Activated CD4-positive, alpha-beta T cell treated with anti-CD3 and anti-CD28 coated beads, Interleukin-2, amount 10 ng/mL, durations not matched to agents 24 days and 14 days (primary cell): ENCODE measurements at places on chromosomes 12 and 14. TPM values are rescaled to one million over a fixed set of nuclear protein-coding genes. Genes with fewer than 3 reads are reported as not detected.

- no peak for DNase-seq
- H3K36me3 ChIP-seq: no peaks in the 10 kb centered on the region
- no peaks in the 10 kb centered on the region for H3K4me1 ChIP-seq
These were observed 132.3 kb upstream of the CRY1 start for GRCh38 chr12:107225635-107226034.

- H3K4me1 ChIP-seq: no peaks in the 10 kb centered on the region
- no peak for DNase-seq
- H3K36me3 ChIP-seq: no peaks in the 10 kb centered on the region
- no peak overlapping the region for H3K4me3 ChIP-seq
- H3K27me3 ChIP-seq: no peaks in the 10 kb centered on the region
These were observed 135.1 kb downstream of the RBM19 start for GRCh38 chr12:113831016-113831415.

DNA sequence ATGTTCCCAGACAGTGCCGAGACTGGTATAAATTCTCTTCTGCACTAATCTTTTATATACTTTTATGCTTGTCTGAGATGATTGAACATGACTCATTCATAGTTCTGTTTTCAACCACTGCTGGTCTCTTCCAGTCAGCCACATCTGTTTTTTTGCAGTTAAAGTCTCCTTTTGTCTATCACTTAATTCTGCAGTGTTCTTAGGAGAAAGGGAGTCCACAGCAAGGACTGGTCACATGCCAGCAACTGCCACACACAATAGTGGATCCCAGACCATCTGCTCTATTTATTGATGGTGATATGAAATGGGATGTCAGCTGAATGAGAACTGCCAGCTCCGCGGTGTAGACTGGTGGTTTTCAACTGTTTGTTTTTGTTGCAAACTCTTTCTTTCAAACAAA, 379.8 kb downstream of the MED13L start:
- H3K27me3 ChIP-seq: peaks cover 7% of the 10 kb centered on the region
- DNase-seq: no peak

- no peak for DNase-seq
- H3K27ac ChIP-seq: no peak overlapping the region
- peaks cover 5% of the 10 kb centered on the region for H3K4me1 ChIP-seq
- H3K36me3 ChIP-seq: no peaks in the 10 kb centered on the region
These were observed 320.4 kb downstream of the BCL11B start for GRCh38 chr14:98951521-98952152.

GRCh38 chr12:44488180-44488579, 387.9 kb downstream of the NELL2 start:
- H3K27ac ChIP-seq: no peak overlapping the region
- H3K27me3 ChIP-seq: no peaks in the 10 kb centered on the region
- no peak for DNase-seq

DNA sequence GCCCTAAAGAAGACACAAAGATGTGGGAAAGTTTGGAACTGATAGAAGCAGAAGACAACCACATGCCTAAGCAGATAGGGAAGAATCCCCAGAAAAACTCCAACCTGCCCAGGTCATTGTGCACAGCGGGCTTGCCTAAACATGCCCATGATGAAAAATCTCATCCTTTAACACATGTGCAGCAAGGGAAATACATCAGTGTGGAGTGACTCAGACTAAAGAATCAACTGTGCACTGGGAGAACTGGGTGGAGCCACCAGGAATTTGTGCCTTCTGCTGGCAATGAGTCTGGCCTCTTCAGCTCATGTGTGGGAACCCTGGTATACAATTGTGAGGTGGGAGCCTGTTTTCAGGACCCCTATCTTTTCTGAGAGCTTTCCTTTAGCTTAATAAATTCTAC, 398.5 kb downstream of the FSCB start:
- H3K4me1 ChIP-seq: no peaks in the 10 kb centered on the region
- H3K27ac ChIP-seq: no peak overlapping the region
- no peaks in the 10 kb centered on the region for H3K27me3 ChIP-seq

DNA sequence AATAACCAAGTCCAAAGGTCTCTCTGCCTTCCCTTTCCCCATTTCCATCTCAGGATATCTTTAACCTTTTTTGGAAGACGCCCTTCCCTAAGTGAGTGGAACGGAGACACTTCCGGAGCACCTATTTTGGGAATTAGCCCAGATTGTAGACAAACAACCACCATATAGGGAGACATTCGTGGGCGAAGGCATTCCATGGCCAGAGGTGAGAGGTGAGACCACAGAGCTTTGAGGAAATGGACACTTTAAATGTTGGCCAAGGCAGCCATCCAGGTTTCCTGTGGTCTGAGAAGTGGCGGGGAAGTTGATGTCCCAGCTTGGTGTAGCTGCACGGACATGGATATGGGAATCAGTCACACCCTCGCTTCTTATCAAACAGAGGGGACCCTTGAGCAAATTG, 69.4 kb upstream of the BDKRB2 start:
- H3K4me1 ChIP-seq: no peaks in the 10 kb centered on the region
- DNase-seq: no peak
- peaks cover 4% of the 10 kb centered on the region for H3K27me3 ChIP-seq
- no peak overlapping the region for H3K4me3 ChIP-seq

DNA sequence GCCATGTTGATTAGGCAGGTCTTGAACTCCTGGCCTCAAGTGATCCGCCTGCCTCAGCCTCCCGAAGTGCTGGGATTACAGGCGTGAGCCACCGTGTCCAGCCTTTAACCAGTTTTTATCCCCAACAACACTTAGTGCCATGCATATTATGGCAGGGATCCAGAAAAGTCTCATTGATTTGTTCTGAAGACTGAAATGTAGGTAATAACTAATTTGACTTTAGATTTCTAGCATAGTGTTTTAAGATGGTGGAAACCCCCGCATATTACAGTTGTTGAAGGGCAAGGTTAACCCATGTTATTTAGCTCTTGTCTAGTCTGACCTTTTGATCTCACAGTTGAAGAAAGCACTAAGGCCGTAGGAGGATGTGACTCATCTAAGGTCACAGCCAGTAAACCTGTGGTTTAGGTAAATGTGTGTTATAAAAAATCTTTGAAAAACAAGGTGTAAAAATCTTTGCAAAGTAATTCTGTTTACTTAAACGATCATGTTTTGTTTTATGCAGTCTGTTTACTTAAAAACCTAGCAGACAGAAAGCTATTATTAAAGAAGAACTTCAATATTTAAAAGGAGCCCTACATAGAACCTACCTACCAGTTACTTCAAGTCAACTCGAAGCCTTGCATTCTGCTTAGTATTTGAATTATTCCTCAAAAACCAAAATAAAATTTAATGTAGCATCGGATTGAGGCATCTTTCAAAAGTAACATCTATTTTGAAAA, 24.8 kb downstream of the BICDL1 start:
- peaks cover 65% of the 10 kb centered on the region for H3K4me1 ChIP-seq
- peak overlapping the region; percentile 96 for H3K27ac ChIP-seq
- H3K36me3 ChIP-seq: peaks cover 52% of the 10 kb centered on the region

DNA sequence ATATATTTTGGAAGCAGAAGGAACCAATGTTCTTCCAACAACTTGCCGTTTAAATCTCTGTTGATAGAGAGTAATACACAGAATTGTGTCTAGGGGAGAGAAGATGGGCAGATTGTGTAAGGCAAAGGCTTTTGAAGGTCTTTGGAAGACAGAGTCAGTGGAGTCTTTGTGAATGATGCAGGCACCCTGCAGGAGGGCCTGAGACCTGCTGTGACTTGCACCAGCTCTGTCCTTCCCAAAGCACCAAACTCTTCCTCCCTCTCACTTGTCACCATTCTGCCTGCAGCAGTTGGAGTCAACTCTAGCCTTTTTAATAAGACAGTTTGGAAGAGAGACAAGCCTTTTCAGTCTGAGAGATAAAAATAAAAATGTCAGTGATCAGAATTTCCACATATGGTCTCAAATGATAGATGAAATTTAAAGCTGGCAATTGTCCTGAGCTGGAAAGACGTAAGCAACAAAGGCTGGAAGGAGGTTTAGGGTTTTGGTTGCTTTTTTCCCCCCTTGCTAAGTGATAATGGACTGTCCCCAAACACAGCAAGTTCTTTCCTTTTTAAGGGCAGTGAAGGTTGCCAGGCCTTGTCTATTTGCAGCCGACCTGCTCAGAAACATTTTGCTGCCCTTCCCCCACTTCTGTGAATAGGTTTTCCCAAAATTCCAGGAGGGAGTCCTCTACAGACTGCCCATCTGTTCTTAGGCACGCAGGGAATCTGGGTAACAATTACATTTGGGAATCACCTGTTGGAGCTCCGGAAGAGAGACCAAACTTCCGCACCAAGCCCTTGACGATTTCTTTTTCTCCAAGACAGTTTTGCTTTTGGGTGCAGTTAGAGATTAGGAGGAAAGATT, 103.0 kb upstream of the NTF3 start:
- H3K36me3 ChIP-seq: no peaks in the 10 kb centered on the region
- H3K4me1 ChIP-seq: no peaks in the 10 kb centered on the region
- no peaks in the 10 kb centered on the region for H3K27me3 ChIP-seq
- H3K27ac ChIP-seq: no peak overlapping the region
- no peak overlapping the region for H3K4me3 ChIP-seq

DNA sequence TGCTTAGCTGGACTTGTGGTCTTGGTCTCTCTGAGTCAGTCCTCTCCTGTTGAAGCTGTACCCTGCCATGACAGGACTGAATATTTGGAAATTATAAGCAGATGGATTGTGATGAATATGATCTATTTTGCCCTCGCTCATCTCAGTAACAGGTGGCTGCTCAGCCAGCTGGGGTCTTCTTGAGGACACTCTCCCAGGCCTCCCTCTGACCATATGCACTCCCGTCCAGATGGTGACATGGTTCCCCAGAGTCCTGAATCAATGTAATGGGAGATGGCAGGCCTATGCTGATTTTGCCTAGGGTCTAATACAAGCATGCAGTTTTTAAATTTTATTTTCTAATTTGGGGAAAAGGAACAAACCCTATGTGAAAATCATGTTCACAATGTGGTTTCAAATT, 63.1 kb upstream of the TRHDE start:
- H3K36me3 ChIP-seq: no peaks in the 10 kb centered on the region
- no peak overlapping the region for H3K4me3 ChIP-seq
- no peak for DNase-seq

DNA sequence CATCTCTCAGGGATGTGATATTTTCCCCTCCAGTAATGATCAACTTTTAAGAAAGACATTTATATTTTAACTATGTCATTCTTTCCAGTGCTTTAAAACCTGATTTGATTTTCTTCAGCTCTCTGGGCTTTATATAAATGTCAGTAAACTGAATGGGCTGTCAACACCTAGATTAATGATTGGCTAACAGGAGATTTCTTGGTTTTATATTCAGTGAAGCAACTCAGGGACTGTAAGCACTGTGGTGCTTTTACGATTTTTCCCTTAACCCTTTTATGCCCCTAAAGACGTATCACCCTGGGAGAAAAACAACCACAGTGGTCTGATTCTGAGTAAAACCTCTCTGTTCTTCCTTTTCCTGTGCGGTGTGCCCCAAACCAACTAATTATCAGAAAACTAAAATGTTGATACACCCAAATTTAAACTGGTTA, 38.0 kb downstream of the PTGER2 start:
- no peaks in the 10 kb centered on the region for H3K27me3 ChIP-seq
- H3K4me3 ChIP-seq: peak overlapping the region; percentile 81
- peaks cover 22% of the 10 kb centered on the region for H3K36me3 ChIP-seq
- H3K4me1 ChIP-seq: peaks cover 63% of the 10 kb centered on the region
- peak; percentile 93 for DNase-seq

GRCh38 chr14:92716131-92716530, 32.3 kb downstream of the LGMN start:
- peaks cover 2% of the 10 kb centered on the region for H3K4me1 ChIP-seq
- H3K4me3 ChIP-seq: no peak overlapping the region
- H3K27ac ChIP-seq: no peak overlapping the region
- no peaks in the 10 kb centered on the region for H3K36me3 ChIP-seq
- peaks cover 8% of the 10 kb centered on the region for H3K27me3 ChIP-seq

DNA sequence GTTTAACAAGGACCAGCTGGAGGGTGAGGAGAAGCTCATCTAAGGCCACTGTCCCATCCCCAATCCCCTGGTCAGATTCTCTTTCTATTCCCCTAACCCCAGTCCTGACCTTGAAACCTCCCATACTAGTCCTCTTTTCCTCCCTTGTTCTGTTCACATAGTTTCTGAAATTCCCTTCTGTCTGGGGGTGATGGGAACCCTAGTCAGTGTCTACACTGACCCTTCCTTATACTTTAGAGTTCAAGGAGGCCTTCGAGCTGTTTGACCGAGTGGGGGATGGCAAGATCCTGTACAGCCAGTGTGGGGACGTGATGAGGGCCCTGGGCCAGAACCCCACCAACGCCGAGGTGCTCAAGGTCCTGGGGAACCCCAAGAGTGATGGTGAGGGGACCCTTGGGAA, 2.4 kb downstream of the MYL6B start:
- peaks cover 30% of the 10 kb centered on the region for H3K36me3 ChIP-seq
- H3K27me3 ChIP-seq: no peaks in the 10 kb centered on the region
- H3K4me1 ChIP-seq: peaks cover 46% of the 10 kb centered on the region
- peak; percentile 57 for DNase-seq
- H3K27ac ChIP-seq: no peak overlapping the region

DNA sequence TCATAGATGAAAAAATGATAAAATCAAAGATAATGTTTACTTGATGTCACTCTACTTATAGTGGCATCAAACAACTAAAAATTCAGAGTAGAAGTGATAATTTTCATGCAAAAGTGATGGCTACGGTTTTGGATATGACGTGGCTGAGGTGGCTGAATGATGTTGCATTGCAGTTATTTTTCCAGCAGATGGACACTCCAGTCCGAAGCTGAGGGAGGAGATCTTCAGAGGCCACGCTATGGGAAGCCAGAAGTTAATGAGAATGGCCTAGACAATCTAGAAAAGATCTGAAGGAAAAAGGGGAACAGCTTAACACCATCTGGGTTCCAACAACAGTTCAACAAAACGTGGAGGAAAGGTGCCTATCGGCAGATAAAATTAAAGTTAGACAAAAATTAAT, 279.8 kb downstream of the SOX5 start:
- no peak for DNase-seq
- no peaks in the 10 kb centered on the region for H3K27me3 ChIP-seq
- H3K36me3 ChIP-seq: no peaks in the 10 kb centered on the region
- no peak overlapping the region for H3K27ac ChIP-seq

GRCh38 chr12:76020281-76020680, 11.3 kb downstream of the PHLDA1 start:
- peak; percentile 91 for DNase-seq
- peaks cover 51% of the 10 kb centered on the region for H3K4me1 ChIP-seq
- H3K27me3 ChIP-seq: no peaks in the 10 kb centered on the region
- peak overlapping the region; percentile 98 for H3K27ac ChIP-seq
- peaks cover 5% of the 10 kb centered on the region for H3K36me3 ChIP-seq

DNA sequence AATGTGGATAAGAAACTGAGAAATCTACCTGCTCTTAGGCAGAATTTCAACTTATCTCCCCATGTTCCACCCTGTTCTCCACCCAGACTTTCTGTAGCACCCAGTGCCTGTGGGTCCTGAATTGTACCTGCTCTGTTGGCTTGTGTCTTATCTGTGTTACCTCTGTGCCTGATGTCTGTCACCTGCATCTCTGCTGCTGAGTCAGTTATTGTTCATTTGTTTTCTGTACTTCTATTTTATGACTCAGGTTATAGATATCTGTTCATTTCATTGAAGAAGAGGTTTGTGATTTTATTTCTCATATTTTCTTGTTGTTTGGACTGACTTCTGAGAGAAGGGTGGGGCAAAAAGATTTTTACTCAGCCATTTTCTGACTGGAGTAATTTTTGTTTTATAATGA, 11.7 kb downstream of the SOCS4 start:
- H3K4me1 ChIP-seq: peaks cover 6% of the 10 kb centered on the region
- DNase-seq: no peak
- H3K27me3 ChIP-seq: no peaks in the 10 kb centered on the region
- peaks cover 60% of the 10 kb centered on the region for H3K36me3 ChIP-seq

KRT74 gene
- total RNA-seq: not detected in 2 replicates

FZD10 gene
- not detected in 2 replicates for total RNA-seq

HAL gene
- 0.09 and 0.38 TPM in 2 replicates for total RNA-seq

NAV3 gene
- not detected in 2 replicates for total RNA-seq

ALDH1L2 gene
- 1.3 and 1.5 TPM in 2 replicates for total RNA-seq

KLRC3 gene
- total RNA-seq: not detected in 2 replicates

RAP1B gene
- total RNA-seq: 207 and 209 TPM in 2 replicates

STXBP6 gene
- not detected in 2 replicates for total RNA-seq

RPS6KL1 gene
- 7.0 and 9.6 TPM in 2 replicates for total RNA-seq

C1QL4 gene
- not detected in 2 replicates for total RNA-seq

SARNP gene
- total RNA-seq: 76.6 and 81.6 TPM in 2 replicates
